Thymus (tissue), 14 donors: ENCODE measurements at places on chromosomes 7 and 10. TPM values are rescaled to one million over a fixed set of nuclear protein-coding genes. Genes with fewer than 3 reads are reported as not detected.

STEAP4 gene
- polyA plus RNA-seq = 7.9 TPM

- no peak overlapping the region for H3K27ac ChIP-seq
- peaks cover 13% of the 10 kb centered on the region for H3K4me1 ChIP-seq
- H3K4me3 ChIP-seq = no peak overlapping the region
- no peak for DNase-seq
- H3K27me3 ChIP-seq = no peaks in the 10 kb centered on the region
Observed at GRCh38 chr7:37416378-37417106, 32.1 kb downstream of the ELMO1 start.

EBF3 gene
- polyA plus RNA-seq = 1.9 TPM

DNA sequence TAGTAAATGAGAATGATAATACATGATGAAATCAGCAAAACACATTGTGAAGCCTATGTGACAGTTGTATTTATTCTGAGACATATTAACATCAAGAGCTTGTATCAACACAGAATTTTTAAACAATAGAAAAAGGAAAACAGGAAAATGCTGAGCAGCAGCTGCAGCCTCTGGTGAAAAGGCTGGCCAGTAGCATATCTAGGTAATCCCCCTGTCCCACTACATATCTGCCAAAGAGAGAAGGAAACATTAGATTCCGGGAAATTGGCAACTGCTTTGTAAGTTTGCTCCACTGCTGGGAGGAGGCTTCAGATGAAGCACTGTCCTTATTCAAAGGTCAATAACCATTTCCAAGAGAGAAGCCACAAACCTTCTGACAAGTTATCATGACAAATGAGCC is 89.4 kb downstream of the RALA start:
- H3K4me1 ChIP-seq = peaks cover 3% of the 10 kb centered on the region
- H3K27ac ChIP-seq = peak overlapping the region; percentile 24
- H3K4me3 ChIP-seq = no peak overlapping the region

TMEM176A gene
- 27.9 TPM for polyA plus RNA-seq

GRCh38 chr10:130424418-130424817 is 288.2 kb downstream of the GLRX3 start:
- H3K27ac ChIP-seq = no peak overlapping the region
- H3K4me3 ChIP-seq = no peak overlapping the region
- H3K27me3 ChIP-seq = no peaks in the 10 kb centered on the region
- DNase-seq = no peak
- H3K4me1 ChIP-seq = no peaks in the 10 kb centered on the region

DNA sequence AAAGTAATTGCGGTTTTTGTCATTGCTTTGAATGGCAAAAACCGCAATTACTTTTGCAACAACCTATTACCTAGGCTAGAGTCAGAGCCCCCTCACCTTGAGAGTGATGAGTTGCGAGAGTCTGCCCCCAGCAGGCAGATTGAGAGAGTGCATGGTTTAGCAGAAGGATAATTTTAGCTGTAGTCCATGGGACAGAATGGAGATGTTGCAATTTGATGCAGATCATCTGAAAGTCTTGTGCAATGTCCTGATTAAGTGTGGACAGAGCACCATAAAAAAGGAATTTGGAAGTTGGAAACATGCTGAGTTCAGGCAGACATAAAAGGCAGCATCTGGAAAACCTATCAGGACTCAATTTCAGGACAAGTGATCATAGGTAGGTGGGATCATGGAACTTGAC is 48.7 kb downstream of the GPR141 start:
- no peak for DNase-seq
- no peak overlapping the region for H3K27ac ChIP-seq
- no peaks in the 10 kb centered on the region for H3K4me1 ChIP-seq
- H3K27me3 ChIP-seq = no peaks in the 10 kb centered on the region

DNA sequence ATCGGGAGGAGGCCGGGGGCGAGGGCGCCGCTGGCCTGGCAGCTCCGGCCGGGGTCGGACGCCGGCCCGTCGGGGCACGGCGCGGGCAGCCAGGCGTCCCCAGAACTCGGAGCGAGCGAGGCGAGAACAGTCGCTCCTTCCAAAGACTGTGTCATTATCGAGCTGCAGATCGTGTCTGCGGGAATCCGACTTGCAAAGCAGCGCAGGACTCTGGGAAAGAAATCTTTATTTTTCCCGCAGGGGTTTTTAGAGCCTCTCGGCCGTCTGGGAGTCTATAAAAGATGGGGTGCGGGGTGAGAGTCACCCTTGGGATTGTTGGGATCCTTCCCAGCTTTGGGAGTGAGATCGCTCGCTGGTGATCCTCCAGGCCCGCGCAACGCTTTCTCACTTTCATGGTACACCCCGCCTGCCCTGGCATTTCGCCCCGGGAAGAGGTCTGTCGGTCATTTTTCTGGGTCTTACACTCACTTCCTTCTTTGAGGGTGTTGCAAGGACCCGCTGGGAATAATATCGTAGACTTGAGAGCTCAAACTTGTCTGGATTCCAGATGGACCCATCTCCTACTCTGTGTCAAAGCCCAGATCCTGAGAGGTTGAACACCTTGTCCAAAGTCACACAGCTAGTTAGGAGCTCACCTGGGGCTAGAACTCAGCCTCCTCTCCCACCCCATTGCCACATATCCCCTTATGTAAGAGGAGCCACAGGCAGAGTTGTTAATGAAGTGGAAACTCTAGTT is 1.0 kb downstream of the UBTD1 start:
- H3K27me3 ChIP-seq = peaks cover 47% of the 10 kb centered on the region
- peak overlapping the region; percentile 94 for H3K4me3 ChIP-seq
- H3K36me3 ChIP-seq = no peaks in the 10 kb centered on the region
- DNase-seq = no peak
- H3K27ac ChIP-seq = peak overlapping the region; percentile 21

DNA sequence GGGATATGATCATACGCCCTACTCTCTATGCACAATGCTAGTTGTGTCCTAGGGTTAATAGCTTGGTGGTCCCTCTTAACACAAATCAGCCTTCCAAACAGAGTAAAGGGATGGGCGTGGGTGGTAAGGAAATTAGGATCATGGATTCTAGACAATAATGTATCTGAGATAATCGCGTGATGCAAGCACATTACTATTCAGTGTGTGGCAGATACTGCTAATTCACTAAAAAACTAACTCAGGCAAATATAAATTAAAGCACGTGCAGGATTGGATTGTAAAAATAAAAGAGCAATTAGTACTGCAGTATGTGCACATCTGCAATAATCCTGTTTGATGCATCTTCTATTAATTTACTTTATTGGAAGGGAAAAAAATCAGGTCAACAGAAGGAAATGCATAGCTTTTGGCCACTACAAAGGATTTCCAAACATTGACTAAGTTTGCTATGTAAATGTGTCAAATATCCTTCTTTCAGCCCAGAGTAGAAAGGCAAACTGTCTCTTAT is 22.0 kb downstream of the TWIST1 start:
- H3K27me3 ChIP-seq = no peaks in the 10 kb centered on the region
- no peaks in the 10 kb centered on the region for H3K4me1 ChIP-seq
- no peak overlapping the region for H3K4me3 ChIP-seq
- H3K27ac ChIP-seq = no peak overlapping the region
- H3K36me3 ChIP-seq = no peaks in the 10 kb centered on the region

- no peaks in the 10 kb centered on the region for H3K36me3 ChIP-seq
- H3K27me3 ChIP-seq = no peaks in the 10 kb centered on the region
- no peaks in the 10 kb centered on the region for H3K4me1 ChIP-seq
- no peak for DNase-seq
Observed at GRCh38 chr7:81211204-81211933, 292.5 kb upstream of the SEMA3C start.

DNA sequence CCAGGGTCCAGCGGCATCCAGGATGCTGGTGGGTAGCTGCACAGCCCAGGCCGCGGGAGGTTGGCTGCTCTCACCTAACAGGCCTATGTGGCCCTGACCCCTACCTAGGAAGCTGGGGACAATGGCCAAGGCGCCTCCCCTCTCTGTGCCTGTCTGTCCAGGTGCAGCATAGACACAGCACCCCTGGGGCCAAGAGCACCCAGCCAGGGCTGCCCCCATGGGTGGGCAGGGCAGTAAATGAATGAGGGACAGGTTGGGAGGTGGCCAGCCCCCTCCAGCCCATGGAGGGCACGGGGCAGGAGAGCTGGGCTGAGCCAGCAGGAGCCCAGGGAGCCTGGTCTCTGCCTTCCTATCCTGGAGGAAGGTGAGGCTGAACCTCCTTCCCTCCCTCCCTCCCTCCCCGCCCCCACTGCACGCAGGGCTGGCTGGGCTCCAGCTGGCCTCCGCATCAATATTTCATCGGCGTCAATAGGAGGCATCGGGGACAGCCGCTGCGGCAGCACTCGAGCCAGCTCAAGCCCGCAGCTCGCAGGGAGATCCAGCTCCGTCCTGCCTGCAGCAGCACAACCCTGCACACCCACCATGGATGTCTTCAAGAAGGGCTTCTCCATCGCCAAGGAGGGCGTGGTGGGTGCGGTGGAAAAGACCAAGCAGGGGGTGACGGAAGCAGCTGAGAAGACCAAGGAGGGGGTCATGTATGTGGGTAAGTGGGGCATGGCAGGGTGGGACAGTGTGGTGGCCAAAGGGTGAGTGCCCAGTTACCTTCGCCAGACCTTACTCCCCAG is at the start of gene SNCG:
Gene SNCG (plus strand): TSS at position 484 of the 785 bp plus-strand sequence. CDS start 99 bp downstream, at position 583.
- H3K27ac ChIP-seq = no peak within 1 kb of the TSS
- H3K4me3 ChIP-seq = no peak within 1 kb of the TSS
- H3K36me3 ChIP-seq = no peaks in the 10 kb centered on the region
- DNase-seq = no peak

DNA sequence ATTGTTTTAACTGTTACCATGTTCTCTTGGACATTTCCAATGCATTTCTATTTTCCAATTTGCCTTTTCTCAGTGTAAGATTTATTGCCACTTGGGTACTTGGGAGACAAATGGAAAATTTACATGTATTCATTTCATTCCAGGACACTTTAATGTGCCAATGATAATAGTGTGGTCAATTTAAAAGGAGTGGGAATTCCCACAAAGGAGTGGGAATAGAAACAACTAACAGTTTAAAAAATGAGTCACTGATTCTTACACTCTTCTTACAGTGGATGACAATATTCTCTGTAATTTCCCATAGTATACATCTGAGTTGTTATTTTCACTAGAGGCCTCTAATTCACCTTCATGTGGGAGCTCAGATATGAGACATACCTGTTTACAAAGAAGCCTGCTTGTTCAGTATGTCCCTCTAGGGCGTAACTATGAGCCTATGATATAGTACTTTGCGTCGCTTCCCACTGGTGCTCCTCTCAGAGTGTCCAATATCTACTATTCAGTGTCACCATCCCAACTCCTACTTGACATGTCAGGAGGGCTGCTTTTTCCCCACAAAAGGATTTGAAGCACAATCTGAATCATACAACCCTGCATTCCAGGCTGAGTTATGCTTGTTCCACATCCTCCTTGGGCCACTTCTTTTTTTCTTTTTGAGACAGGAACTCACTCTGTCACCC is 301.3 kb downstream of the PHTF2 start:
- no peak overlapping the region for H3K4me3 ChIP-seq
- no peak overlapping the region for H3K27ac ChIP-seq
- H3K4me1 ChIP-seq = no peaks in the 10 kb centered on the region
- DNase-seq = no peak
- no peaks in the 10 kb centered on the region for H3K36me3 ChIP-seq

GRCh38 chr10:79241990-79242619 is 105.2 kb upstream of the PPIF start:
- H3K27me3 ChIP-seq = no peaks in the 10 kb centered on the region
- H3K4me1 ChIP-seq = peaks cover 64% of the 10 kb centered on the region
- peaks cover 2% of the 10 kb centered on the region for H3K36me3 ChIP-seq

- no peaks in the 10 kb centered on the region for H3K4me1 ChIP-seq
- H3K27ac ChIP-seq = no peak overlapping the region
- no peaks in the 10 kb centered on the region for H3K27me3 ChIP-seq
- no peaks in the 10 kb centered on the region for H3K36me3 ChIP-seq
- no peak overlapping the region for H3K4me3 ChIP-seq
Observed at GRCh38 chr7:153190452-153190851, 430.9 kb downstream of the ACTR3B start.

DNA sequence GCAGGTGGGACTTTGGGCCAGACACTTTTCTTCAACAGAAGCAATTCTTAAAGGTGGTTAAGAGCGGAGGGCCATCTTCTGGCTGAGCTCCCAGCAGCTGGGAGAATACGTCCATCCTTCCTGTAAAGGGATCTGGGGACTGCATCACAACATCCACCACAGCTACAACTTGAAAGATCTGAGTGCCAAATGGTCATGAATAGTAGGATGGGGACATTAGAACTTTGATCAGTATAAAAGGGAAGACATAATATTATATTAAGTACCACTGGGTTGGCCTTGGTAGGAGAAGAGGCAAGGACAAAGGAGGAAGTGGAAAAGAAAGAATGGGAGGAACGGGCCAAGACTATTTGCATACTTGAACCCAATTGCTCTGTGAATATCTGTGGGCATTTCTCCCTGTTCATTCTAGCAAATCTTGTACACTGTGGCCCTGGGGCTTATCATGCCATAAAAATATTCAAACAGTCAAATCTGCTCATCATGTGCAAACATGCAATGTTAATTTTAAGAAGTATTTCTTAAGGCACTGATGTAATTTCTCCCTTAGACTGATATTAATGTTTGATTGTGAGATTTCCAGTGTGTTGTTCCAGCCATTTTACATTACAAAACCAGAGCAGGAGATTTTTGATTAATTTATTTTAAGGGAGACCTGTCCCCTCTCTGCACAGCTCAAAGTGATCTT is 65.5 kb upstream of the CREB5 start:
- no peak for DNase-seq
- H3K4me1 ChIP-seq = no peaks in the 10 kb centered on the region
- H3K36me3 ChIP-seq = no peaks in the 10 kb centered on the region
- no peaks in the 10 kb centered on the region for H3K27me3 ChIP-seq

- H3K36me3 ChIP-seq = no peaks in the 10 kb centered on the region
- H3K27ac ChIP-seq = no peak overlapping the region
- no peak for DNase-seq
- H3K4me1 ChIP-seq = no peaks in the 10 kb centered on the region
- H3K27me3 ChIP-seq = no peaks in the 10 kb centered on the region
Observed at GRCh38 chr7:140512317-140513000, 33.2 kb upstream of the MKRN1 start.

DNA sequence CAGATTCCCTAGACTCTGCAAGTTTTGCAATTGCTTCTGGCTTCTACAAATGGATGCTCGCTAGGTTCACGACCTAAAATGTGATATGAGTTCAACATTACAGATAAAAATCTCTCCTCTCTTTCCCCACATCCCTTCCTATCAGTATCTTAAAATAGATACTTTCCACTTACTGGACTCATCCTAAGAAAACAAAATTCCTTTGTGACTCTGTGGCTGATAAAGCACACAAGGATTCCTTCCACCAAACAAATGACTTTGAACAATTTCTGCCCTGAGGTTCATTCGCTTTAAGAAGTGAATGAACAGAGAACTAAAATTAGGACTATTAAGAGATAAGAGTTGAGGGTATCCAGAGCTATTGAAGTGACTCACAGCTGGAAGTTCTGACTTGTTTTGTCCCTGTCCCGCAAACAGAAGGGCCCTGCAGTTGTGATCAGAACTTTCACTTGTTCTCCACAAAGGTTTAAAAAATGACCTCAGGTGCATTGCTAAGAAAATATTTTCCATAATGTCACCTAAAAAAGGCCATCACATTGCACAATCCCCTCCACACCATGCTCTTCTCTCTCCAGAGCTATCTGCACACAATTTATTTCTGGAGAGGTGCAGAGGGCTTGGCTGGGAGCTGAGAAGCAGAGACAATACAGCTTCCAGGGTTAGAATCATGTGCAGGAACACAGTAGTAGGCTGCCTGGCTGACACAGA is 96.1 kb downstream of the PIP4K2A start:
- DNase-seq = no peak
- H3K36me3 ChIP-seq = no peaks in the 10 kb centered on the region
- H3K27ac ChIP-seq = peak overlapping the region; percentile 5
- H3K4me1 ChIP-seq = no peaks in the 10 kb centered on the region
- H3K4me3 ChIP-seq = no peak overlapping the region
- H3K27me3 ChIP-seq = no peaks in the 10 kb centered on the region

- H3K27me3 ChIP-seq = no peaks in the 10 kb centered on the region
- H3K4me1 ChIP-seq = no peaks in the 10 kb centered on the region
- no peak overlapping the region for H3K27ac ChIP-seq
- DNase-seq = no peak
- H3K4me3 ChIP-seq = no peak overlapping the region
Observed at GRCh38 chr10:42989481-42989921, 87.4 kb upstream of the RET start.
